ENCODE measurements at places on chromosomes 13 and 19.

DNA sequence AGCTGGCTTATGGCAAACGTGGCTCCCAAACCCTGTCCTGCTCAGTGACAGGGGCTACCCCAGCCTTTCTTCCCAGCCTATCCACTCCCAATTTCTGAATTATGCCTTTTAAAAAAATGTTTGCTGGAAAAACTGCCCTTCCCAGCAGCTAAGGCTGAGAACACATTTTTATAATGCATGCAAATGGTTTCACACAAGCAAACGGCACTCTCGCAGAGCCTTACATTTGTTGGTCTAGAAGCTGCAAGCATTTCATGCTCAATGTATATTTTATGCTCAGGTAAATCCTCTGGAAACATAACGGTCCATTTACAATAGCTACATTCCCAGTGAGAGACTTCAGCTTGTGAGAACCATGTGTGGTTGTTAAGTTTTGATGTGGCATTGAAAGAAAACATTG is 61.4 kb downstream of the SLC7A1 start:
- no peak for DNase-seq

- no peak for DNase-seq
Observed at GRCh38 chr19:28388988-28389387, 824.0 kb downstream of the UQCRFS1 start.

- DNase-seq, result no peak
Observed at GRCh38 chr13:101739382-101740178, 287.1 kb downstream of the ITGBL1 start.

DNA sequence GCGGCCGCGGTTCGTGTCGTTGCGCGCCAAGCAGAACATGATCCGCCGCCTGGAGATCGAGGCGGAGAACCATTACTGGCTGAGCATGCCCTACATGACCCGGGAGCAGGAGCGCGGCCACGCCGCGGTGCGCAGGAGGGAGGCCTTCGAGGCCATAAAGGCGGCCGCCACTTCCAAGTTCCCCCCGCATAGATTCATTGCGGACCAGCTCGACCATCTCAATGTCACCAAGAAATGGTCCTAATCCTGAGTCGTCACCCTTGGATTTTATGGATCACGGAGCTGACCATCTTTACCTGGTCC is 475 bp downstream of the MRPL57 start:
- no peak for DNase-seq
